ENCODE measurements at places on chromosomes 4 and X.

GRCh38 chr4:26242451-26242850 is 78.4 kb upstream of the RBPJ start:
- DNase-seq: peak; percentile 62

- no peak for DNase-seq
These were observed 70.2 kb upstream of the PRPS2 start for GRCh38 chrX:12721042-12721441.

DNA sequence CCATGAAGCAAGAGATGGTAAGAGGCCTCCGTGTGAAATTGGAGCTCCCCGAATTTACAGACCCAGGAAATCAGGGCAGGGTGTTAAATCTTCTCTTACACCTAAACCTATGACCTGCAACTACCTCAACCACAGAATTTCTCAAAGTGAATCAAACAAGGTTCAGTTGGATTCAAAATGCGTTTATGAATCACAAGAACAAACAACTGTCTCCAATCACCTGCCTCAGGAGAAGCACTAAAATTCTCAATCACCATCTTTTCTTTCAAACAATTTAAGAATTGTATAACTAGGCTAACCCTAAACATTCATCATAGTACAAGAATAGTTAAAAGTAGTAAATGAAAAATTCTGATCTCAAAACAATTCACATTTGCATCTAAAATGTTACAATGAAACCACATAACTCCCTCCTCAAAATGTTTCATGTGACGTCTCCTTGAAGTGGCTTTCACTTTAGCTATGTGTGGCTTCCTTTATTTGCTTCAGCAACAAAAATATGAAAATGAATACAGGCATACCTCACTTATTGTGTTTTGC is 19.2 kb downstream of the PPP3CA start:
- no peak for DNase-seq

- DNase-seq: no peak
These were observed 457.6 kb downstream of the KCTD8 start for GRCh38 chr4:43990963-43991362.

- DNase-seq: no peak
These were observed 62.8 kb downstream of the RWDD4 start for GRCh38 chr4:183596067-183596757.

DNA sequence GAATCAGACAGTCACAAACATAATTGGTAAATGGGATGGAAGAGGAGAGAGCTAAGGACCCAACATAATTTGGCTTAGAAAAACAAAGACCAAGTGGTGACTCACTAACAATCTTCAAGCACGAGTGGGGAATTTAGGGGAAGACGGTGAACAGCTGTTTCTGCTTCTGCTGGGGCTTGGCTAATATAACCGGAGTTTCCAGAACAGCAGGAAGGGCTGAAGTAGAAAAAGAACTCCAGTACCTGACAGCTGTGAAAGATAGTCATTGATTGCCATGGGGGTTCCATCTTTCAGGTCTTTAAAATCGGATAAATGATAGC is 290.9 kb upstream of the LDB2 start:
- peak; percentile 87 for DNase-seq

GRCh38 chr4:150325872-150326271 is 247.6 kb downstream of the DCLK2 start:
- no peak for DNase-seq

DNA sequence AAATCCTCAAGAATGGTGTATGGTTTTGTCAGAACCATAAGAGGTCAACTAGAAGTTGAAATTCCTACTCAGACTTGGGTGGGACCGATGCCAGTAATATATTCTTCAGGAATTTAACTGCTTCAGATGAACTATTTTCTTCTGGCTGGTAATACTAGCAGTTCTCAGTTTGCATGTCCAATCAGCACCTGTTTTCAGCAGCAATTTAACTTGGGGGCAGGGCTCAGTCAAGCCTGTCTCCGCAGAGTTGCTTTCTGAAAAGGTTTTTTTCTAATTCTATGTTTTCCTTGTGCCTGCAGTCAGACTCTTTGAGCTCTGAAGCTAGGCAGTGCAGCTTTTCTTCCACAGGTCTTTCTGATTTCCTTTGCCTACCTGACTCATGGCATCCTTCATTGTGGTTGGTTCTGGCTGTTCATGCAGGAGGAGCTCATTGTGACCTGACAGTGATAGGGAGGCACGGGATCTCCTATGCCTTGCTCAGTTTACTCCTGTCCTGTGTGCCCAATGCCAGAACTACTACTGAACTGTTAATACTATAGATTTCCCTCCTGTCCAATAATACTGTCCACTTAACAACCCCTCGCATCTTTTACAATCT is 17.3 kb upstream of the FMR1 start:
- no peak for DNase-seq

GRCh38 chr4:95439071-95439470 is 109.7 kb downstream of the UNC5C start:
- DNase-seq: peak; percentile 13

DNA sequence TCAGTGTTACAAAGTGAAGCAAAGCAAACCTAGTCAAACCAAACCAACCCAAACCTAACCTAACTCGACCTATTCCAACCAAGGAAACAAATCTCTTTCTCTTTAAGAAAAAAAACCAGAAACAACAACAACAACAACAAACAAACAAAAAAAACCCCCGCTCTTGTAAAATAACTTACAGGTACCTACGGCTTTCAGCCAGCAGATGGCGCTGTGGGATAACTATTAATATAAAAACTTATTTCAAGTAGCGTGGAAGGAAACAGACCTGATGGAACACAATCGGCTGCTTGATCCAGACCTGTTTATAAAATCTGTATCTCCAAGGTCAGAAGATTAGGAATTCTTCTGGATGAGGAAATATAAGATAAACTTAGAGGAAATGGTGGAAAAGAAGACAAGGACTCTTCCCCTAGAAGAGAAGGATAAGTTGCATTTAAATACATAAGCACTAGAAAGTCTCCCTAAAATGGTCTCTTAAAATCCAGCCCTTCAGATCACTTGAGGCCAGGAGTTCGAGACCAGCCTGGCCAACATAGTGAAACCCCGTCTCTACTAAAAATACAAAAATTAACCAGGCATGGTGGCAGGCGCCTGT is 34.4 kb upstream of the CDKL5 start:
- peak; percentile 71 for DNase-seq

DNA sequence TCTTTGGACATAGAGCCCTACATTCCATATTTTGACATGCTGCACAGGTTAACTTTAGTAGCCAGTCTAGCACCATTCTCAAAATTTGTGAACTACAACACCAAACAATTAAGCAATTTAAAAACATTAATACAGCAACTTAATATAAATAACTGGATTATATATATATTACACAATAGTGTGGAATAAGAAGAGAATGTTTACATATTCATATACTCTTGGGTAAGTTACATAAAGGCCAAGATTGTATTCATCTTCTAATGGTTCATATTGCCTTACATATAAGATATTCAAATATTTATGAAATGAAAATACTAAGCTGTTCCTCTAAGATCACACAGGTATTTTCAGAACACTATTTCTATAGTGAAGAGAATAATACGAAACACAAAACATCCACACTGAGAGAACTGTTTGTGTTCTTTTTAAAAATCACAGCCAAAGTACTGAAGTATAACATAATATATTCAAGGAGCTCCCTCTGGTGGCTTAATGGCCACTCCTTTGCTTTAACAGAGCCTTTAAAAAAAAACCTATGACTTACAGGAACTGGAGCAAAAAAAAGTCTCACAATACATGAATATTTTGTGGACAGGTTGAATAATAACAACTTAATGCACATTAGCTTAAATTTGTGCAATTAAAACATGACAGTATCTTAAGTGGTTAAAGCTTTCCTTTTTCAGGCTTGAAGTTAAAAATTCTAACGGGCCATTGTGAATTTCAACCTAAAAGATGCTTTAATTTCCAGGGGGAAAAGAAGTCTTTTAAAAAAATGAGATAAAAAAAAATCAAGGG is 46.2 kb downstream of the NEK1 start:
- DNase-seq: peak; percentile 76

DNA sequence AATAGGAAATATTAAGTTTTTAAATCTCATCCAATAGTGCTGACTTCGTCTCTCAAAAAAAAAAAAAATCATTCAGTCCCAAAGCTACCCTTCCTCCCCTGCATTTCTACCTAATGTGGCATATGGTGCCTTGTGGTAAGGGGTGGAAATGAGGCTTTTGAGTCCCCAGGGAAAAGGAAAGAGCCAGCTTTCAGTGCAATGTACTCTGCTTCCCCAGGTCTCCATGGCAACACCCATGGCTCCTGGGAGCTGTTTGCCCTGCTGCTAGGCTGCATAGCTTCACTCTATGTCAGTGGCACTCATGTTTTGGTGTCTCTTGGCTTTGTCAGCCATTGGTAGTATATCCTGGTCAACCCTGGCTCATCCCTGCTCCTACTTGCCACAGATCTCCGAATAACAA is 175.9 kb downstream of the SLC39A8 start:
- no peak for DNase-seq

DNA sequence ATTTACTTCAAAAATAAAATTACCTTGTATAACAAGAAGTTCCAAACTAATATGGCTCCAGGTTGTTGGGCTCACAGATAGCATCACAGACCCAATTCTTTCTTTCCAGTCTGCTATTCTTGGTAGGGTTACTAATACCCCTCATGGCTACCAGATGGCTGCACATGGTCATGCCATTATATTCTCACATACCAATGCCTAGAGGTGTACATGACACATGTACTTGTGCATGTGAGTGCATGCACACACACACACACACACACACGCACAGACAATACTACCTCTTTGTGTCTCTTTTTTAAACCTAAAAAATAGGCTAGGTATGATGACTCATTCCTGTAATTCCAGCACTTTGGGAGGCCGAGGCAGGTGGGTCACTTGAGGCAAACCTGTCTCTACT is 31.1 kb downstream of the FBXO8 start:
- no peak for DNase-seq

DNA sequence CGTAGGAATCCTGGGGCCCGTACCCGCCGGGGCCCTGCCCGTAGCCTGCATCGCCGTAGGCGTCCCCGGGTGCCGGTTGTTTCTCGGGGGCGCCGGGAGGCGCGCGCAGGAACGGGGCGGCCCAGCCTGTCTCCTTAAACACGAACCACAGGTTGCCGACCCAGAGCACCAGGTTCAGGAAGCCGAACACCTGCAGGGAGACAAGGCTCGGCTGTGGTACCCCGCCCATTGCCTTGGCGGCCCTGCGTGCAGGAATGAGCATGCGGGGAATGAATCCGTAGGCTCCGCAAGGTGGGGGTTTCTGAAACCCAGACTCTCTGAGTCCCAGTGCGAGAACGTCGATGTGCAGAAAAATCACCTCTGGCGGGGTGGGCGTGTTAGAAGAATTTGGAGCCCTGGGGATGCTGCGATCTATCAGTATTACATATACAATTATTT is 5.4 kb upstream of the PRICKLE3 start:
- DNase-seq: no peak

- no peak for DNase-seq
These were observed 355.0 kb upstream of the GATB start for GRCh38 chr4:152115794-152116193.

GRCh38 chrX:109911046-109911445 is 91.9 kb upstream of the TMEM164 start:
- no peak for DNase-seq

DNA sequence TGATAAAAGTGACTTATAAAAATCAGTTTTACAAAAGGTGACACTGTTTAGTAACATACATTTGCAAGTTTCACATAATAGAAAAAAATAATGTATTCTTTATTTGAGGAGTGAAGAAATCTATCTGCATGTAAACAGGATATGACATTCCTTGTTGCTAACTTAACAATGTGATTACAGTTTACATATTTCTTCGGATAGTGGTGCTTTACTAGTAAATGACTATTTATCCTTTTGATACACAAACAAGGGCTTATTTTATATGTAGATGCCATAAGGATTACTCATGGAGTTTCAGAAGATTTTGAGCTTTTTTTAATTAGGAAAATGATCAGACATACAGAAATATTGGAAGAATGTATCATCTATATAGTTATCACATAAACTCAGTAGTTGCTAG is 126.5 kb downstream of the SLIT2 start:
- no peak for DNase-seq

DNA sequence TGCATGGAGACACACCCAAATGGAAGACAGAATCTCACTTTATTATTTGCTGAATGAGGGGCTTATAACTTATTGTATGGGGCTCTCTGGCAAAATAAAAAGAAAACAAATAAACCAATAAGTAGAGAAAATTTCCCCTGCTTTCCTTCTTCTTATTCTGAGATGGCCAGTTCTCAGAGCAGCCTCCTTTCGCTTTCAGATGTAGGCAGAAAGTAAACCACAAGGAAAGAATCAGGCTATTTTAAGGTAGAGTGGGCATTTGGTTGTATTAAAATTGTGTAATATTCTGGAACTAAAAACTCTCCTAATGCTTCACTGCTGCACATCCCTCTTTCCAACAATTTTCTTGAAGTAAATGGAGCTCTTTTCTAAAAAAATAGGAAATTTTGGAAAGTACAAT is 241.8 kb downstream of the GALNTL6 start:
- no peak for DNase-seq

- no peak for DNase-seq
These were observed 10.4 kb downstream of the ANOS1 start for GRCh38 chrX:8721536-8721935.

Measured in fibroblast of lung (primary cell).